Right ventricle myocardium superior (tissue), 1 donor: ENCODE measurements at places on chromosomes 11 and 22.

DNA sequence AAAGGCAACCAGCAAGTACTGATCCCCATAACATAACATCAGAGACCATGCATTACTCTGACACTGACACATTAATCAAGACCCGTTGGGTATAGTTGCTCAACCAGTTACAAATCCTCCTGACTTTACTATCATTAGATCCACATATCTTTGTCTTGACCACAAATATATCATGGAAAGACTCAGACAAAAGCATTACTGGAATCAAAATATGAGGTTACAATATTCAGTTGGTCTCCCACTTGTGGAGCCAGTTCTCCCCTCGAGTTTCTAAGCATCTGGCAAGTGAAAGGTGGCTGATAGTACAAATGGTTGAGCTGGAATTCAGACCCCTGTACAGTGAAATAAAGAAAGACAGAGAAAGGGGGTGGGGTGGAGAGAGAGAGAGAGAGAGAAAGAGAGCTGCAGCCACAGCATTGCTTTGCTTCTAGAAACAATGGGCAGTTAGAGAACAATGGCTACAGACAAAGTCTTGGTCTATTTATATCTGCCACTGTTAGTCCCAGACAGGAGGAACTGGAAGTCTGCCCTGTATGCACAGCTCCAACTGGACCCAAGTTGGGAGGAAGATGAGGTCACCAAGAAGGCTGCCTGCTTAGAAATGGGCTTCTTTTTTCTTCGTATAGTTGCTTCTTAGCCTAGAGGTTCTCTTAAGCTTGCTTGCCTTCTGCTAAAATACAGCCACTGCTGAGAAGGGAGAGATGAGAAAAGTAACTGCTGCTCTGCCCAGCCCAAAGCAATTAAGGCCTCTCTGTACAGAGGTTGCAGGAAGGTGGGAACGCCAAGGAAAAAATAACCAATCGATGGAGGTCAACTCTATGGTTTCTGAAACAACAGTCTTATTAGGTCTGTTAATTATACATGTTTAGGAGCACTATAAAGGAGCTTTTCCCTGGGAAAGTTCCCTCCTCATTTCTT is 85.5 kb downstream of the ETS1 start:
- DNase-seq = peak; percentile 57

DNA sequence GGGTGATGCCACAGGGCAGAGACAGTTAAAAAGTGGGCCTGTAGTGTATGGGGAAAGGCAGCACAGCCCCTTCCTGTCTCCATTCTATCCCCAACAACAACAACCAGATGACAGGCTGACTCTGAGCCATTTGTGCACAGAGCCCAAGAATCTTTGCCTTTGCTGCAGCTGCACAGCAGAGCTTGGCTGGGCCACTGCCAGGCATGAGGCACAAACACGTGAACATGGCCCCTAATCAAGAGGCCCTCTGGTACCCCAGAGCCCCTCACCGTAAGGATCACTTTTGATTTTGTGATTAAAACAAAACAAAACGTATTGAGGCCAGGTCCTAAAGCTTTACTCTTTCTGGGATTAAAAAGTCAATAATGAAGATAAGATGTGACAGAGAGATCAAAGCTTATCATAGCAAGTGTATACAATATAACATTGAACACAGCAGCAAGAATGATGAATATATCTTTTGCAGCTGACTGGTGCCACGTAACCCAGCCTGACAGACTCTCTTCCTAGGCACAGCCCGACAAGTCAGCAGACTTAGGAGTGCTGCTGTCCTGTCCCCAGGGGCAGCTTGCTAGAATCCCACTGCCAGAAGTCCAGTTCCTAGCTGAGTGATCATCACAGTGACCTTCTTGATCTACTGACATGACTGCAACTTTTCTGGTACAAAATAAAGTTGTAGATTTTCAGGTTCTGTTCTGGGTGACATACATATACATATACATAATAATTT is 117.8 kb downstream of the SERGEF start:
- DNase-seq = peak; percentile 47

DNA sequence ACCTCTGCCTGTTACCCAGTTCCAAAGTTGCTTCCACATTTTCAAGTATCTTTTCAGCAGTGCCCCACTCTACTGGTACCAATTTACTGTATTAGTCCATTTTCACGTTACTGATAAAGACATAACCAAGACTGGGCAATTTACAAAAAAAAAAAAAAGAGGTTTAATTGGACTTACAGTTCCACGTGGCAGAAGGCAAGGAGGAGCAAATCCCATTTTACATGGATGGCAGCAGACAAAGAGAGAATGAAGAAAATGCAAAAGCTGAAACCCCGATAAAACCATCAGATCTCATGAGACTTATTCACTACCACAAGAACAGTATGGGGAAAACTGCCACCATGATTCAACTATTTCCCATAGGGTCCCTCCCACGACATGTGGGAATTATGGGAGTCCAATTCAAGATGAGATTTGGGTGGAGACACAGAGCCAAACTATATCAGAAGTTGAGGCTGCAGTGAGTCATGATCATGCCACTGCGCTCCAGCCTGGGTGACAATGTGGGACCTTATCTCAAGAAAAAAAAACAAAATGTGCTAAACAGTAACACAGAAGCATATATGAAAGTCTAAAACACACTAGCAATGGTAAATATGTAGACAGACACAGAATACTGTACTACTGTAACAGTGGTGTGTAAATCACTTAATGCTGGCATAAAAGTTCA is 190.3 kb upstream of the ZC3H12C start:
- no peak for DNase-seq

GRCh38 chr11:29227811-29228210 is 789.0 kb downstream of the KCNA4 start:
- no peak for DNase-seq

- no peak for DNase-seq
Observed at GRCh38 chr22:37179622-37180420, 8.2 kb downstream of the C1QTNF6 start.

DNA sequence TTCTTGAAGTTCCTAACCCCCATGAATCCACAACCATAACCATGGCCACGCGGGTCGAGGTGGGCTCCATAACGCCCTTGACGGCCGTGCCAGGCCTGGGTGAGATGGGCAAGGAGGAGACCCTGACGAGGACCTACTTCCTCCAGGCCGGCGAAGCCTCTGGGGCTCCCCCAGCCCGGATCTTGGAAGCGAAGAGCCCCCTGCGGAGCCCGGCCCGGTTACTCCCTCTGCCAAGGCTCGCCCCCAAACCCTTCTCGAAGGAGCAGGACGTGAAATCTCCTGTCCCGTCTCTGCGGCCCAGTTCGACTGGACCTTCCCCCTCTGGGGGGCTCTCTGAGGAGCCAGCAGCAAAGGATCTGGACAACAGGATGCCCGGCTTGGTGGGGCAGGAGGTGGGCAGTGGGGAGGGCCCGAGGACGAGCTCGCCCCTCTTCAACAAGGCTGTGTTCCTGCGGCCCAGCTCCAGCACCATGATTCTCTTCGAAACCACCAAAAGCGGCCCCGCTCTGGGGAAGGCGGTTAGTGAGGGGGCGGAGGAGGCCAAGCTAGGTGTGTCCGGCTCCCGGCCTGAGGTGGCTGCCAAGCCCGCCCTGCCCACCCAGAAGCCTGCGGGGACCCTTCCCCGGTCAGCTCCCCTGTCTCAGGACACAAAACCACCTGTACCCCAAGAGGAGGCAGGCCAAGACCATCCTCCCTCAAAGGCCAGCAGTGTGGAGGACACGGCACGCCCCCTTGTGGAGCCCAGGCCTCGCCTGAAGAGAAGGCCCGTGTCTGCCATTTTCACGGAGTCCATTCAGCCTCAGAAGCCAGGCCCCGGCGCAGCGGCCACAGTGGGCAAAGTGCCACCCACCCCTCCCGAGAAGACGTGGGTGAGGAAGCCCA is 75.7 kb downstream of the KIAA1671 start:
- peak; percentile 60 for DNase-seq

- DNase-seq = no peak
Observed at GRCh38 chr11:109819410-109819809, 273.8 kb upstream of the ZC3H12C start.

GRCh38 chr11:105192115-105192514 is 52.5 kb upstream of the CARD18 start:
- no peak for DNase-seq

DNA sequence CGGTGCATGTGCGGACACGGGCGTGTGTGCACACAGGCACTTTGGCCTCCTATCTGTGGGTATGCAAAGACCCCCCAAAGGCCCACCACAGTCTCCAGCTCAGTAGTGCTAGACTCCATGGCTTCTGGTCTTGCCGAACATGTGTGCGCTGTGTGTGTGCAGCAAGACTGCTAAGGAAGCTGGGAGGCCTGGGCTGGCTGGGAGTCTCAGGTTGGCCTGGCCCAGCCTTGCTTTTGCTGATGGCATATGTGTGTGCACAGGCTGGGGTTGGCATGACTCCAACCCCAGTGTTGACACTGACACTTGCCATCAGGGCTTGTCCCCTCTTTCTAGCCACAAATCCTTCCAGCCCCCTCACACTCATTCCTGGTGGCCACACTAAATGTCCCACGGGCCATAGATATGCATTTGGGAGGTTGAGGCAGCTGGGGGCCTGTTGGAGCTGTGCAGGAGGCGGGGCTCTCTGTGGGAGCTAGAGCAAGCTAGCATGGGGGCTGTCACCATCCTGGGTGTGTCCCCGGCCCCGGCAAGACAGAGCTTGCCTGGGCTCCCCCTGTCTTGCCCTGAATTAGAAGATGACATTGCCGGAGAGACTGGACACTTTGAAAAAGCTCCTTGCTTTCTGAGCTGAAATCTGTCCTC is 60.9 kb upstream of the NECTIN1 start:
- DNase-seq = no peak

GRCh38 chr11:126495281-126496220 is 140.1 kb downstream of the ST3GAL4 start:
- DNase-seq = no peak

DNA sequence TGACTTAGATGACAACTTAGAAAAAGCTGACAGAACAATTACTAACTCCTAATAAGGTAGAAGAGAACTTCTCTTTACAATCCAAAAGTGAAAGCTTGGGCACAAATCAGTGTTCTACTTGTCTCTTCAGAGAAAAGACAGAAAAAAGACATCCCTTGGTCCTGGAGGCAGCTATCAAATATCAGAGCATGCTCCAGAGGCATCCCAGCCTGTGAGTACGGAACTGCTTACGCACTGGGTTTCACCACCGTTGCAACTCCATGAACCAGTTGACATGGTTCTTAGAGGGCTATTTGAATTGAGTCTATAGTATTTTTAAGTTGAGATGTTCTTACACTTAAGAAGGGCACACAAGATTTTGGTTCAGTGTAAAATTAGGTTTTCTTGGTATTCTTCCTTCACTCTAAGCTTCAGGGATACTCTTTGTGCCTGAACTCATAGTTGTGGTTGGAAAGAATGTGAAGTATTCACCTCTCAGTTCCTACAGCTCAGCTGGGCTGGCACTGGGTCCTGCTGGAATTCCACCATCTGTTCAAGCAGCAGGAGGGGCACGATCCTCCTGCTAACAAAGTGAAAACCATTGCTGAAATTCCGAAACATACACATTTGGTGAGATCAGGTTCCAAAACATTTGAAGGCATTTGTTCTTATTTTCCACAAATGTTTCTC is 6.3 kb downstream of the AKIP1 start:
- DNase-seq = no peak

- DNase-seq = no peak
Observed at GRCh38 chr11:121341609-121342008, 49.0 kb downstream of the SC5D start.

- peak; percentile 27 for DNase-seq
Observed at GRCh38 chr11:118635642-118636041, 28.2 kb downstream of the PHLDB1 start.

- DNase-seq = no peak
Observed at GRCh38 chr11:72710278-72710677, 36.1 kb upstream of the PDE2A start.

DNA sequence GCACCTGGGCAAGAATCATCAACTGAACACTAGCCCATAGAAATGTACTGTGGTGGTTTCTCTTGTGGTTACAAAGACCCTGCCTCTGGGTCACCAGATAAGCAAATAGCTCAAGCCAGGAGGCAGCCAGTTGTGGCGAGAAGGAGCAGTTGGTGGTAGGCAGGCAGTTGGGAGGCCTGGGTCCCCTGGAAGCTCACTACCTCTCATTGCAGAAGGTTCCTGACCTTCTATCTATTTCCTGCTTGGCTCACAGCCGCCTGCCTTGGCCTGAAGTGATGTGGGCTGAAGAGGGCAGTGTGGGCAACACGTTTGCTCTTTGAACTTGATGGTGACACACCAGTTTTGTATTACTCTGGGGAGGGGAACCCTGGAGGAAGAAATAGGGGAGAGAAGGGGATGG is 34.7 kb downstream of the NECTIN1 start:
- DNase-seq = no peak

GRCh38 chr11:112834277-112834755 is 126.9 kb upstream of the NCAM1 start:
- DNase-seq = peak; percentile 79

GRCh38 chr11:46134540-46134939 is 13.3 kb upstream of the PHF21A start:
- DNase-seq = no peak

DNA sequence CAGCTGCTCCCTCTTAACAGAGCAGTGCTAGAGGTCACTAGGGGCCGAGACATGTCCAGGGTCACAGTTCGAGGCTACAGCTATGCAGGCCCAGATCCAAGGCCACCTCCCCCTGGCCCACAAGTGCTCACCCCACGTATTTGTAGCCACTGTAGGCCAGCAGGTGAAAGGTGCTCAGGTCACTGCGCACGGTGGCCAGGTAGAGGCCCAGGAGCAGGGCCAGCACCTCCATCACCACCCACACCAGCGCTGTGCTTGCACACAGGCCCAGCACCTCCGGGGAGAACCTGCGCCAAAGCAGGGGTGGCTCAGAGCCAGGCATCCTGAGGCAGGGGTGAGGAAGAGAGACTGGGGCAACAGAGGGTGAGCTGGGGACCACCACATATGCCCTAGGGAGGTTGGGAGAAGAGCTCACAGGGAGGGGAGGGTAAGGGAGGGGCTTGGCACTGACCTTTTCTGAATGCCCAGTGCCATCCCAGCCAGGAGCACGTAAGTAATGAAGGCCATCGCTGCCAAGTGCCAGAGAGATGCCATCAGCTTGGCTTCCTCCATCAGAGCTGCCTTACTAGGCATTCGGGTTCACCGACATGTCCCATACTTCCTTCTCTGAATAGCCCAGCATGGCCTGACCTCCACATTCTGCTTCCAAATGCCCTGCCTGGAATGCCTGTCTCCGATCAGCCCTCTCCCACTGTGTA is 3.5 kb downstream of the YIF1A start:
- no peak for DNase-seq

- no peak for DNase-seq
Observed at GRCh38 chr11:83303316-83303715, 17.1 kb upstream of the CCDC90B start.

- DNase-seq = no peak
Observed at GRCh38 chr11:62505059-62505439, 41.6 kb downstream of the AHNAK start.

DNA sequence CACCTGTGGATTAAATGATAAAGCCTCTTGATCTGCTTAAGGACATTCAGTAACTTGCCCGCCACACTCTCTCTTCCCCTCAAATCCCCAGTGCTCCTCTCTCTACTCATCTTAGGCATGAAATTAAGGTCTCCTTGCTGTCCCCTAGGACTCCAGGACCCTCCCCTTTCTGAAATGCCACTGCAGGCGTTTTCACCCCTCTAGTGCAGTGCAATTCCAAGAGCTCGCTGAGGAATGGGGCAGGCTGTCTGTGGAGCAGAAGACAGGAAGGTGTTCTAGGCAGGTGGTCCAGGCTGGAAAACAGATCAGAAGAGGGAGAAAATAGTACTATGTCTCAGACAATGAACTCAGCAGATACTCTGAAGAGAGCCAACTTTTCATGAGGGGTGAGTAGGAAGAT is 55.8 kb upstream of the ARHGAP42 start:
- no peak for DNase-seq
